ENCODE measurements at places on chromosomes 4 and X.

DNA sequence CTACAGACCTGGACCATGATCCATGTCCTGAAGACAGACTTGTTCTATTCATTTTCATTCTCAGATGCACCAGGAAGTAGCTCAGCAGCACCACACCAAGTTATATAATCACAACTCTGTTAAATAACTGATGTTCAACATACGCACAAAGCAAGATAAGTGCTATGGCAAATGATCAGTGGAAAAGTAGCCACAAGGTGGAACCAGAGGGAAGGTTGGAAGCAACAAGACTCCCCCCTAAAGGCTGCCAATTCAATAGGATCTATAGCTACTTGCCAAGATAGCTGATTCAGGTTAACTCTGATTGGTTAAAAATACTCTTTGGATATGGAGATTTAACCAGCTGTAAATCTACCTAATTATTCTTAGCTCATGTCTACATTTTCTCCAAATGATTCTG lies 23.7 kb upstream of the FAM47B start:
- no peak for DNase-seq

GRCh38 chr4:54104907-54105306 lies 4.9 kb downstream of the GSX2 start:
- no peak for DNase-seq

DNA sequence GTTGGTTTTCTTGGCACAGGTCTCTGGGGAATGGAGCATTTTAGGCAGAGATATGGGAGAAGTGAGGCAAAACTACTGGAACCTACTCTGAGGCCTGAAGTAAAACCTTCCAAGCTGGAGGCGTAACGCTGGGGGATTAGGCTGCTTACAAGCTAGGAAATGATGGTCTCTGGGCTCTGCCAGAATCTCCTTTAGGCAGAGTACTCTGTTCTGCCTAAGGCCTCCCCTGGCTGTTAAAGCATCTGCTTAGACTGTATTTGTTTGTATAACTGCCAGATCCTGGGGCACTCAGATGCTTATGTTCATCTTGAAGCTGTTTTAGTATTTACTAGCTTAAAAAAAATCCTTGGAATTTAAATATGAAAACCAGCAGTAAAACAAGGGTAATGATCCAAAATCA lies 822.2 kb downstream of the RPA4 start:
- no peak for DNase-seq

- no peak for DNase-seq
Measured at GRCh38 chrX:154317391-154317995, 21.9 kb downstream of the TKTL1 start.

GRCh38 chr4:85952972-85953650 lies 406.7 kb downstream of the MAPK10 start:
- DNase-seq: no peak

DNA sequence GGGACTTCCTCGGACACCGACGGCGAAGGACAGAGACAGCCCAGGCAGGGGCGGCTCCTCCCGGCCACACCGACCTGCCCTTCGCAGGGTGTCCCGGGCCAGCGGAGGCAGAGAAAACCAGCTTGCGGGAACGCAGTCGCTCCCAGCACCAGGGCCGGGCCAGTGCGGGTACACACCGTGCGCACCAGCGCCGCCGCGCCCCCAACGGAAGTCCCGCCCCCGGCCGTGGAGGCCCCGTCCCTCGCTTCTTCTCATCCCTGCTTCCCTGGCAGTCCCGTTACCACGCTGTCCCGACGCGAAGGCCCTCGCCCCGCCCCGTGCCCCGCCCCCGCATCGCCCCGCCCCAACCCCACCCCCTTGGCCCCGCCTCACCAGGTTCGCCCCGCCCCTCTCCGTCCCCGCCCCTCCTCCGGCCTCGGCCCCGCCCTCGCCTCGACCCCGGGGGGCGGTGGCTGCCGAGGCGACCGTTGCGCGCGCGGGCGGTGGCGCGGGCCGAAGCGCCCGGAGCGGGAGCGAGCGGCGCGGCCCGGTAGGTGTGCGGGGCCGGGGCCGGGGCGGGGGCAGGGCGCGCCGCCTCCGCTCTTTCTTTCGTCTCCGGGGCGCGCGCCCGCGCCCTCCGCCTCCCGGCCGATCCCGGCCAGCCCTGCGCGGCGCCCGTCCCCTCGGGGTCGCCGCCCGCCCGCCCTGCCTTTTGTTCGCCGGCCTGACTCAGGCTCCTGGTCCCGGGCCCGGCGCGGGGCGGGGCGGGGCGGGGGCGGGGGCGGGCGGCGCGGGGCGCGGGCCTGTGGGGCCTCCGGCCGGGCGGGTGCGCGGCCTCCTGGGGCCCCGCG lies at the start of gene RGS12:
Gene RGS12 (plus strand): TSS at position 451 of the 830 bp plus-strand sequence. CDS start 23,150 bp downstream, outside the sequence.
- peak; percentile 89 for DNase-seq
